NB4 (cell line): ENCODE measurements at places on chromosomes 2 and 18.

GRCh38 chr2:232351686-232352510, 26.7 kb upstream of the ALPP start:
- no peak for DNase-seq

DNA sequence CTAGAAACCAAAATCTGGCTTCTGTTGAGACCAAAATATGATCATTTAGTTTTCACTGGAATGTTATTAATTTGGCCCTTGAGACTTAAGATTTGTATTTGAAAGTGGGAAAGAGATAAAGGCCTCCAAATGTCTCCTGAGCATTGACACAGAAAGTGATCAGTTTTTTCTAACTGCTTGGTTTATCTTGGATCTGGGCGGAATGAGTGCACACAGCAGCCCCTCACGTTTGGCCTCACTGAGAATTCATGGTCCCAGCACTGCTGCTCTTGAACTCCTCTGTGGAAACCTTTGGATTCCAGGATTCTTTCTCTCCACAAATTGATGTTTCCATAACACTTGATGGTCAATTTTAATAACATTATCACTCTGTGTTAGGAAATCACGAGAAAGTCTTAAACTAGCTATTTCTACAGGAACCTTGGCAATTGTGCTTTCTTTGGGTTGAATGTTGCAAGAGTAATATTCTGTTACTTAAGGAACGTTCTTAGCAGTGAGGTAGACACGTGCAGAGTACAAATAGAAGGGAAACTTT, 180.3 kb upstream of the BCL2L11 start:
- DNase-seq = no peak

- DNase-seq = no peak
These were observed 43.3 kb upstream of the ZFP36L2 start for GRCh38 chr2:43269706-43270105.

- DNase-seq = peak; percentile 29
These were observed 197.6 kb downstream of the BCL11A start for GRCh38 chr2:60355849-60356261.

GRCh38 chr2:71784734-71785511, 331.6 kb downstream of the DYSF start:
- no peak for DNase-seq

DNA sequence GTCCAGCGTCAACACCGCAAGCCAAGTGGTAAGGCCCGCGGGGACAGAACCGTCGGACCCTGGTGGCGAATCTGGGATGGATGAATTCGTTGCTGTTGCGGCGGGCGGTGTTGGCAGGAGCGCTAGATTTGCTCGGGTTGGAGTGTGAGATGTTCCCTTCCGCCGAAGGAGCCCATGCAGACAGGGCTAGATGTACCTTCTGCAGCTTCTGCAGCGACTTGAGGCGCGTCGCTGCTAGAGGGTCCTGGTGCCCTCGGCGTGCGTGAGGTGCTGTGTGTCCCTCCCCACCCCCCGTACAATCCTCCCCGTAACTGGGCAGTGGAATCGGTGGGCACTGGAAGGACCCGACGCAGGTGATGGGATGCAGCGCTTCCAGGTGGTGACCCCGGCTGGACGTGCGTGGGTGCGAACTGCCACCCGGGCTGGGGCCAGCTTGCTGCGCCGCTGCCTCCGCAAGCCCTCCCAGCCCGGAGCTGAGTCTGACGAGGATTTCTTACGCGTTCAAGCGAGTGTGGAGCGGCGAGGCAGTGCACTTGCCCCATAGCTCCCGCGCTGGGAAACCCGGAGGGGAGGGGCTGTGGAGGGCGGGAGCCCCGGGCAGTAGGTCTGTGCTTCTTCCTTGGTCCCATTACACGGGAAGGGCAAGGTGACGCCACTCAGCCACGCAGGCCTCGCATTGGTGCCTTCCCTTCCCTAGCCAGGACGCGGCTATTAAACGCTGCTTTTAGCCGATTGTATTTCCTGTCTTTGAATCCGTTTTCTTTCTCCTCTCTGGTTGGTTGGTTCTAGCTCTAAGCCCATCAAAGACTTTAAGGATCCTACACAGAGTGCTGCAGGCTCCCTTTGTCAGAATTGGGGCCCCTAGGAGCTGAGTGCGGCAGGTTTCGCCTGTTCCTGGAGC, 34.2 kb downstream of the CHRNA1 start:
- DNase-seq = no peak

GRCh38 chr18:6521803-6522418, 107.2 kb upstream of the L3MBTL4 start:
- peak; percentile 46 for DNase-seq
